ENCODE measurements at places on chromosomes 6 and 20.
A peak's percentile ranks its signal among the peaks of the same experiment; 100 is the strongest.

GRCh38 chr6:37602346-37602745 is 95.3 kb downstream of the MDGA1 start:
- no peak for DNase-seq

DNA sequence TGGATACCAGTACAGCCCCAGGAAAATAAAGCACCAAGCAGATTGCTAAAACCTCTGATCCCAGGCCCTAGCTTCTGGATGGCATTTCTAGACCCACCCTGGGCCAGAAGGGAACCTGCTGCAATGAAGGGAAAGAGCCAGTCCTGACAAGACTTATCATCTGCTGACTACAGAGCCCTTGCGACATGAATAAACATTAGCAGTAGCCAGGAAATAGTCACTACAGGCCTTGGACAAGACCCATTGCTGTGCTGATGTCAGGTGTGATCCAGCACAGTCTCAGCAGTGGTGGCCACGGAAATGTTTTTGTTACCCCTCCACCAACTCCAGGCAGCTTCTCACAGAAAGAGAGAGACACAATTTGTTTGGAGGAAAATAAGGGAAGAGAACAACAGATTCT is 399.3 kb downstream of the HAO1 start:
- DNase-seq = no peak

DNA sequence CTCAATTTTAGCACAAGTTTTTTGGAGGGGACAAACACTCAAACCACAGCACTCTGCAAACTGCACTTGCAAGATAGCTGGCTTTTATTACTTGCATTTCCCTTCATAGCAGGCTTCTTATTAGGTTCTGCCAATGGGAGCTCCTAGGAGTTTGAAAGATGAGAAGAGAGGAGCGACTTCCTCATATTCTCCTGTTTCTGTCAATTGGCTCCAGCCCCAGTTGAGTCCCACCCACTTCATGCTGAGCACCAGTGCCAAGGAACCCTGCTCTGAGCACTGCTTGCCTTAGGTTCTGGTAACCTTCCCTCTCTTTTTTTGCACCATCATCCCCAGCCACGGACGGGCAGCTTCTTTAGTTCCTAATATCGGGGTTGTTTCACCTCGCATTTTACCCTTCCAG is 67.9 kb downstream of the PSMB1 start:
- no peak for DNase-seq

- DNase-seq = no peak
These were observed 86.3 kb upstream of the ESR1 start for GRCh38 chr6:151721146-151721545.

GRCh38 chr6:80181352-80182081 is 75.0 kb downstream of the BCKDHB start:
- DNase-seq = peak; percentile 25

- no peak for DNase-seq
These were observed 97.0 kb downstream of the SLC23A2 start for GRCh38 chr20:4904127-4904860.

- peak; percentile 39 for DNase-seq
These were observed 7.6 kb upstream of the TMEM14A start for GRCh38 chr6:52663120-52663935.

DNA sequence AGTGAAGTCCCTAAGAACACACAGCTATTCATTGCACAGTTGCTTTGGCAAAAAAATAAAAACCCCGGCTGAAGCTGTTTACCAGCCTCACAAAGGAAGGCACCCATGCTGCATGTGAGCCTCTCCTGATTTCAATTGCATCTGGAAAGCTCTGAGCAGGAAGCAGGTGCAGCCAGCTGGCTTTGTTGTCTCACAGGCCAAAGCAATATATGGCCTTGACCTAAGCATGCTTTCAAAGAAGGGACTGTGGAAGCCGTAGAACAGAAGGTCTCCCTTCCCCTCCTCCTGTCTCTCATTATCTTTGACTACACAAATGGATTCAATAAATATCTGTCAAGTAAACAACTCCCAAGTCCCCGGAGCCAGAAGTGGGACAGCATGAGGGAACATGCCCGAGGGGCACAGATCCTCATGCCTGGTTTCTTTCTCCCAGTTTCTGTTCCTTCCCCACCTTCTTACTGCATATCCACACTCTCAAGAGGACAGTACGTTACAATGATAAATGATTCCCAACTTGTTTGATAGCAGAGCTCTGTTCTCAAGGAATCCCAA is 57.2 kb upstream of the PCSK2 start:
- no peak for DNase-seq

DNA sequence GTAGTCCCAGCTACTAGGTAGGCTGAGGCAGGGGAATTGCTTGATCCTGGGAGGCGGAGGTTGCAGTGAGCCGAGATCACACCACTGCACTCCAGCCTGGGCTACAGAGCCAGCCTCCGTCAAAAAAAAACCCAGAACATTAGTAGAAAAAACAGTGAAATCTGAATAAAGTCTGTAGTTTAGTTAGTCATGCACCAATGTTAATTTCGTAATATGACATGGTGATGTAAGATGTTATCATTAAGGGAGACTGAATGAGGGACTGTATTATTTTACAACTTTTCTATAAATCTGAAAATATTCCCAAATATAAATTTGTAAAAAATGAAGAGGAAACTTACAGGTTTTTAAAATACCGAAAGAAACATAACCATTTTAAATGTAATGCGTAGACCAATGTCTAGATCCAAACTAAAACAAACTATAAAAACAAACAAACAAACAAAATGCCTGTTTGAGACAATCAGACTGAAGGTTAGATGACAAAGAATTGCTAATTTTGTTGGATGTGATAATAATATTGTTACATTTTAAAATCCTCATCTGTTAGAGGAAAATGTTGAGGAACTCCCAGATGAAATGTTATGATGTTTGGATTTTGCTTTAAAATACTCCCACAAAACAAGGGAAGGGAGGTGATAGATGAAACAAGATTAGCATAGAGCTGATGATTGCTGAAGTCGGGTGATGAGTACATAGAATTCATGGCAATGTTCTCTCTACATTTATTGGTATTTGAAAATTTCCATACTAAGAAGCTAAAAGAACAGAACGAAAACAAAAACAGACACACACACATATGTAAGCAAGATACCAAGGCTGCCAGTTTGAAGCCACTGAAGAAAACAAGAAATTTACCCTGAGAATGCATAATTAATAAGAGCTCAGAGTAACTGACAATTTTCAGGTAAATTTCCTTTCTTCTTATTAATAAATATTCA is 1.8 kb downstream of the GSTA4 start:
- DNase-seq = no peak

GRCh38 chr20:23644164-23644563 is 6.4 kb upstream of the CST3 start:
- DNase-seq = no peak

- DNase-seq = no peak
These were observed 236.0 kb upstream of the STXBP5 start for GRCh38 chr6:146968041-146968760.

DNA sequence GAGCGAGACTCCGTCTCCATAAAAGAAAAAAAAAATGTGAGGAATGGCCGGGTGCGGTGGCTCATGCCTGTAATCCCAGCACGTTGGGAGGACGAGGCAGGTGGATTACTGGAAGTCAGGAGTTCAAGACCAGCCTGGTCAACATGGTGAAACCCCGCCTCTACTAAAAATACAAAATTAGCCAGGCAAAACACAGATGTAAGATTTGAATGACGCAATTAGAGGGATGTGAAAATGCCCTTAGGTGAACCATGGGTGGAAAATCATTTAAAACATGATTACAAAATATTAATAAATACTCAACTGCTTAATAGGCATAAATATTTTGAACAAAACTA is 20.9 kb downstream of the COL9A3 start:
- DNase-seq = no peak

DNA sequence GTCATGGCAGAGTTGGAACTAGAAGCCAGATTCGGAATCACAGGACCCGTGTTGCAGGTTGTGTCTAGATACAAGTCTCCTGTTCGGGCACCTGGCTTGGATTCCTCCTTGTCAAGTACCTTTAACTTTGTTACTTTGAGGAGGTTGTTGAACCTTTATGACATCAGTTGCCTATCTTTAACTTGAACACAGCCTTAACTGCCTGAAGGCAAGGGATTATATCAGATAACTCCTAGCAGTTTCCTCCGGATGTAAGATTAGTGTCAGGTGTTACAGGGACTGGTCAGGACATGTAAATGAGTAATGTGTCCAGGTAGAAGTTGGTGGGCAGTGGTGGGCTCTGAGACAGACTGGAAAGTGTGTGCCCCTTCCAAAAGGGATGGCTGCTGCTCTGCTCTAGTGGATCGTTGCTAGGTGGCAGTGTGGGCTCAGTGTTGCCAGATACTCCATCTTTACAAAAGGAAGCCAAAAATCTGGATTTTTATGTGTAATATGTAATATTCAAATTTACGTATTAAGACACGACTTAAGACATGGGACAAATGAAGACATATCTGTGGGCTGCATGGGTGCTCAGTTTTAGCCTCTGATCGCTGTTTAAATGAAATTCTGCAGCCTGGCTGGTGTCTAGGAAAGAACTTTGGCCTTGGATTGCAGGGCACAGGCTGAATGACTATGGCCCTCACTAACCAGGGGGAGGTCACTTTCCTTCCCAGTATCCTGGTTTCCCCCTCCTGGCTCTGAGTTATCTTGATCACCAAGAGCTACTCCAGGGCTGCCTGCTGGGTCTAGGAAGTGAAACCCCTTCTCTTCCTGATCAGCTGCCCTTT is 27.1 kb downstream of the CHMP4B start:
- no peak for DNase-seq

DNA sequence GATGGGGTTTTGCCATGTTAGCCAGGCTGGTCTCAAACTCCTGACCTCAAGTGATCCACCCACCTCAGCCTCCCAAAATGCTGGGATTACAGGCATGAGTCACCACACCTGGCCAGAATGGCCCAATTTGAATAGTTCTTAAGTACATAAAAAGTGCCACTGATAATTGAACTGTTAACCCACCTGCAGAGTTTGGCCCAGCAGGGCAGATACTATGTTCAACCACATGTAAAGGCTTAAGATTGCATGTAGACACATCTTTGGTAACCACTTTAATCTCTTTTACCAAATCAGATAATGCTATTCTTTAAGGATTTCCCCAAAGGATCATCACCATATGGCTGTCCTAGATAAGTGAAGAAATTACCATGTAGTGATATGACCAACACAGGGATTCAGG is 21.3 kb upstream of the SGK1 start:
- DNase-seq = no peak

DNA sequence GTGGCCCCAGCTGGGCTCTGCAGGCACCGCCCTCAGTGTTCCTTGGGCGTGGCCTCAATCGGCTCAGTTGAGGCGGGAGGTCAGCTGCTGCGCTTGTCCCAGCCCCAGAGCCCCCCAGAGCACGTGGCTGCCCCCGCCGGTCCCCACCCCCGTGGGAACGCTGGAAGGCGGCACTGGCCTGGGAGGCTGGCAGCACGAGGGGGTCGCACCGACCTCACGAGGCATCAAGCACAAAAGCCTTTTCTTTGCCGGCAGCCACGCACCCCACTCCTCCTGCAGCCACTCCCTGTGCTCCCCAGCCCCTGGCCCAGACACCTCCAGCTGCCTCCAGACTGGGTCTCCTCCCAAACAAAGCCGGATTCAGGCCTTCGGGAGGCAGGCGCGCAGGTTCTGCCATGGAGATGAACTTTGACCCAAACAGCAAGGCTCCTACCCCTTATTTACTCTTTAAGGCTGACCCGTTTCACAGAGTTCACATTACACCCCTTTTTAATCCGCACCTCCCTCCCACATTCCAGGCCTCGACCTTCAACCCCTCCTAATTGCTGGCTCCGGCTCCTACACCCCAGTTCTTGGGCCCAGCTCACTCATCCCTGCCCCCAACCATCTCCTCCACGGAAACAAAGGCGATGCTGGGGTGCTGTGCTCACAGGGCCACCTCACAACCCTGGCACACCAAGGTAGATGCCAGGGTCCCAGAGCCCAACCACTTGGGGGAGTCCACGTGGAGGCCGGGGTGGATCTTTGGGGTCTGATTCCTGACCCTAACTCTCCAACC is 111.7 kb downstream of the NOL4L start:
- no peak for DNase-seq

DNA sequence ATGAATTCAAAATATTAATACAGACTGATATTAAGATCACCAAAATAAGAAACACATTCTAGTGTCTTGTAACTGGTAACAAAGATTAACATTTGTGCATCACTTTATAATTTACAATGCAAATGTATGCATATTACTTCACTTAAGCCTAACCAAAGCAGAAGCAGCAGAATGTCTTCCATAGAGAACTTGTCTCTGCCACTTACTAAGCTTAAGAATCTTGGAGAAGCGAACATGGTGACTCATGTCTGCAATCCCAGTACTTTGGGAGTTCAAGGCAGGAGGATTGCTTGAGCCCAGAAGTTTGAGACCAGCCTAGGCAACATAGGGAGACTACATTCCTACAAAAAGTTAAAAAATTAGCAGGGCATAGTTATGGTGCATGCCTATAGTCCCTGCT is 18.8 kb downstream of the AK9 start:
- DNase-seq = no peak

DNA sequence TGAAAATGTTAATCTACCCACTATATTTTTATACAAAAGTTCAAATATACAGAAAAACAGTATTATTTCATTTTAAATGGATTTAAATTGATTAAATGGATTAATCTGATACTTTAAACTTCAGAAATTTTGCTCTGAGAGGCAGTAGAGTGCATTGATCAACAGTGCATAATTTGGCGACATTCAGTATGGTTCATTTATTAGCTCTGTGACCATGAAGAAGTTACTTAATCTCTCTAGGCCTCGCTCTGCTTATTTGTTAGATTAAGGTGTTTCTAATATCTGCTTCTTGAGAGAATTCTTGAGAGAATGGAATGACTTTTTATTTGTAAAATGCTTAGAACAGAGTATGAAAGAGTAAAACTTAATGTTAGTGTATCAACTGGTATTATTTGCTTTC is 8.9 kb downstream of the PDE7B start:
- no peak for DNase-seq

DNA sequence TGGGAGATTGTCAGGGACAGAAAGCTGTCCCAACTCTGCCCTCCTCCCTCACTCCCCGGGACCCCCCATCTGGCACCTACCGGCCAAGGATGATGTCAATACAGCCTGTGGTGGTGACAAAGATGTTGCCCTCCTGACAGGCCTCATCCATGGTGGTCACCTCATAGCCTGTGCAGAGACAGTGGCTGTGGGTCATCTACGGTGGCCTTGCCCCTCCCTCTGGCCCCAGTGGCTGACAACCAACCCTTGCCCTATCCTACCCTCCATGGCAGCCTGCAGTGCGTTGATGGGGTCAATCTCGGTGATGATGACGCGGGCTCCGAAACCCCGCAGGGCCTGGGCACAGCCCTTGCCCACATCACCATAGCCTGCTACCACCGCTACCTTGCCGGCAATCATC is 12.7 kb downstream of the AHCY start:
- DNase-seq = no peak

DNA sequence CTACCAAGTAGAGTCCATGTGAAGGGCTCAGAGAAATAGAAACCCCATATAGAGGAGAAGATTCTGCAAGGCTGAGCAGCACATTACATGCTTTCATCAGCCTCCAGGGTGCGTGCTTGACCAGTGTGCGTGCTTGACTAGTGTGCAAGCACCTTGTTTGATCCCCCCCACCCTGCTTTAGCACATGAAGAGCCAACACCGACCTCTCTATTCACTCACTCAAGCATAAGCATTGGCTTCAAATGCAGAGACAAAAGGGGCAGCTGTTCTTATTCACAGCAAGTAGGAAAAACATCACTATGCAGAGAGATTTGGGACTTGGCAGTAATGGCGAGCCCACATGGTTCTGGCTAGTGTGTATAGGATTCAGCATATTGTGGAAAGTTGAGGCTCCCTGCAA is 278.7 kb upstream of the RNF217 start:
- DNase-seq = no peak

Measured in thyroid gland (tissue), 4 donors.